HCEC 1CT (cell line): ENCODE measurements at places on chromosomes 1 and 21.
A peak's percentile ranks its signal among the peaks of the same experiment; 100 is the strongest.

DNA sequence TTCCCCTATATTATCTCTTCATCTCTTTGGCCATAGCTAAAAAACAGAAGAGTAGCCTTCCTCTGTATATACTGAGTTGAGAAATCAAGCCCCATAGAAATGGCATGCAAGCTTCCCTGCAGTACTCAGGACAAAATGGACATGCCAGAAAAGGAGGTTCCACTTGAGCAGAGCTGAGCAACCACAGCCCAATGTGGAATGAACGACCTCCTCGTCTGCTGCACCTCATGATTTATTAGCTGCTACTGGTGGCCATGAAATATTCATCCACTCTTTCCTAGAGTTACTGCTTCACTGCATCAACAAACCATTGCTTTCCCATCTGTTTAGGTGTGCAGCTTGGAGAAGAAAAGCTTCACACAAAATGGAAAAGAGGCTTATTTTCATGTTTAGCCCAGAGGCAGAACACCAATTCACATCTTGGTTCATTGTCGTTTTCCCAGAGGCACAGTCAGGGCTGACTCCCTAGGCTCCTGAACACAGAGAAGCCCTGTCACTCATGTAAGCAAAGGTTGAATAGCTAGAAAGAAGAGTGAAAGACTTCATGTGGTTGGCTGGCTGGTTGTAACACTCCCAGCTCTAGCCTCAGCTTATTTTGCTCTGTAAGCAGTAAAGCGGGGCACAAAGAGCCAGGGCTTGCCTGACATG is 148.0 kb downstream of the TSEN15 start:
- no peak for DNase-seq

DNA sequence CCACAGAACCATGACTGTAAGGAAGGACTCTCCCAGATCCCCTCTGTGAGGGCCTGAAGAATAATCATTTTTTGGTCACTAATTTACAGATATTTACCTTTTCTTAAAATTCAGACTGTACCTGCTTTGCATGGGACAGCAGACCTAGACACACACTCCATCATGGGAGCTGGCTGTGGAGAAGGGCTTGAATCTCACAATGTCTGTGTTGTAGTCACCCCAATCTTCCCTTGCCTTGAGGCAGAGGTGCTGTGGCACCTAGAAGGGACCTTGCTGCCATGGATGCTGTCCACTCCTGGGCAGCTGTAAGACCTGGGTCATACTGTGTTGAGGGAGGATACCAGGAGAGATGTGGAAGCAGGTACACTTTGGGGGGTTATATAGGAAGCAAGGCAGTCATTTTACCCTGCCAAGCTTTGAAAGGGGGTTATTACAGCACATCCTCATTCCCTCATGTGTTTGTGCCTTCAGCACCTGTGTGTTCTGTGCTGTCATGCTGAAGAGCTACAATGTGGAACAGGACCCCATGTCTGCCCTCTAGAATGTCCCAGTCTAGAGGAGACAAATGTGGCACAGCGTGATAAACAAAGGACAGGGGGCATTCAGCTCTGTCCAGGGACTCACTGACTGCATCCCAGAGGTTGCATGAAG is 27.1 kb downstream of the TRAF5 start:
- no peak for DNase-seq

- DNase-seq: peak; percentile 86
These were observed 7.2 kb upstream of the SEMA4A start for GRCh38 chr1:156146020-156146768.

DNA sequence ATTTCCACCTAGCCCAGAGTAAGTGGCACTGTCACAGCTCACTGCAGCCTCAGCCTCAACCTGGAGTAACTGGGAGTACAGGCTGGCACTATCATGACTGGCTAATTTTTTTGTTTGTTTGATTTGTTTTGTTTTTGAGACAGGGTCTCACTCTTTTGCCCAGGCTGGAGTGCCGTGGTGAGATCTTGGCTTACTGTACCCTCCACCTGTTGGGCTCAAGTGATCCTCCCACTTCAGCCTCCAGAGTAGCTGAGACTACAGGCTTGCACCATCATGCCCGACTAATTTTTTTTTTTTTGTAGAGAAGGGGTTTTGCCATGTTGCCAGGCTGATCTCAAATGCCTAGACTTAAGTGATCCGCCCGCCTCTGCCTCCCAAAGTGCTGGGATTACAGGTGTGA is 2.5 kb downstream of the UCK2 start:
- no peak for DNase-seq

- DNase-seq: no peak
These were observed 1.6 kb upstream of the NKAIN1 start for GRCh38 chr1:31241321-31241720.

GRCh38 chr21:37423103-37423502 is 56.5 kb downstream of the DYRK1A start:
- DNase-seq: no peak
